ENCODE measurements at places on chromosomes 1 and 21. TPM values are rescaled to one million over a fixed set of nuclear protein-coding genes. Genes with fewer than 3 reads are reported as not detected.

Gene COL11A1
- total RNA-seq: 2.4 TPM

Gene S100A14
- total RNA-seq: 0.23 TPM

Gene PRAMEF6
- total RNA-seq: not detected

Gene PCBP3
- 0.98 TPM for total RNA-seq

Gene SPATA46
- not detected for total RNA-seq
